ENCODE measurements at places on chromosomes 4 and X.

DNA sequence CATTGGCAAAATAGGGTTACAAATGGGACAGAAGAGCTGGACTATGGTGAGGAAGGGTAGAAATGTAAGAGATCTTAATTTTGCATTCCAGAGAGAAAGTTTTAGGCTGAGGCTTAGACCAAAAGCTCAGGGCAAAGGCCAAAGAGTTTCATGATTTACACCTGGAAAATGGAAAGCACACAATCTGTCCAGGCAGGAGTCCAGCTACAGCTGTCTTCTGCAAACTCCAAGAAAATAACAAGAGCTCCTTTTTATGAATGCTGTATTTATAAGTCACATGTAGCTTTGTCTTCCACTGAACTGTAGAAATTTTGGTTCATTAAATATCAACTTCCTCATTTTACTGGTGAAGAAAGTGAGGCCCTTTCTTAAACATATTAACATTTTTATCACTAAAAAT, 288.0 kb upstream of the ATOH1 start:
- no peak for DNase-seq

- no peak for DNase-seq
Observed at GRCh38 chrX:31508338-31508737, 436.5 kb upstream of the FTHL17 start.

DNA sequence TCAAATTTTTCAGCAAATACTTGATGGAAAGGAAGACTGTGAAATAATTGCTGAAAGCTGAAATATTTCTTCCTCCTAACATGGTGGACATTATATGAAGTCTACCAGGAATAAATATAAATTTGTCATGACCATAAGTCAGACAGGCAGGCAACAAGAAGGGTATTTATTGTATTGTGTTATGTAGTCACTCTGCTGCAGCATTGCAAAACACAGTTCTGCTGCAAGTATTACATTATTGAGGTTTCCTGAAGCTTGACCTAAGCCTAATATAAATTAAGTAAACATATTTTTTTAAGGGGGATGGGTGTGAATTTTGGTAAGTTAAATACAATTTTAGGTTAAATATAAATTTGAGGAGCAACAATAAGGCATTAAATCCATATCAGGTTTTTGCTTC, 60.2 kb upstream of the MAOA start:
- no peak for DNase-seq

DNA sequence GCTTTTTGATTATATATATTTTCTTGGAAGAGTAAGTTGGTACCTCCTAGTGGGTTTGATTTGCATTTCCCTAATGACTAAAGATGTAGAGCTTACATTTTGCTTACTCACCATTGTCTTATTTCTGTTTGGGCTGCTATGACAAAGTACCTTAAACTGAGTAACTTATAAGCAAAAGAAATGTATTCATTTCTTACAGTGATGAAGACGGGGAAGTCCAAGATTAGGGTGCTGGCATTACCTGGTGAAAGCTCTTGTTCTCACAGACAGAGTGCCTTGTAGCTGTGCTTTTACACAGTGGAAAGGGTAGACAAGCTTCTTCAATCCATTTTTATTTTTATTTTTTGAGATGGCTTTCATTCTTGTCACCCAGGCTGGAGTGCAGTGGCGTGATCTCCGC, 229.2 kb upstream of the AGA start:
- no peak for DNase-seq

GRCh38 chr4:110108422-110108821, 90.0 kb downstream of the ELOVL6 start:
- no peak for DNase-seq

GRCh38 chr4:172287117-172287516, 473.9 kb downstream of the GALNTL6 start:
- no peak for DNase-seq

DNA sequence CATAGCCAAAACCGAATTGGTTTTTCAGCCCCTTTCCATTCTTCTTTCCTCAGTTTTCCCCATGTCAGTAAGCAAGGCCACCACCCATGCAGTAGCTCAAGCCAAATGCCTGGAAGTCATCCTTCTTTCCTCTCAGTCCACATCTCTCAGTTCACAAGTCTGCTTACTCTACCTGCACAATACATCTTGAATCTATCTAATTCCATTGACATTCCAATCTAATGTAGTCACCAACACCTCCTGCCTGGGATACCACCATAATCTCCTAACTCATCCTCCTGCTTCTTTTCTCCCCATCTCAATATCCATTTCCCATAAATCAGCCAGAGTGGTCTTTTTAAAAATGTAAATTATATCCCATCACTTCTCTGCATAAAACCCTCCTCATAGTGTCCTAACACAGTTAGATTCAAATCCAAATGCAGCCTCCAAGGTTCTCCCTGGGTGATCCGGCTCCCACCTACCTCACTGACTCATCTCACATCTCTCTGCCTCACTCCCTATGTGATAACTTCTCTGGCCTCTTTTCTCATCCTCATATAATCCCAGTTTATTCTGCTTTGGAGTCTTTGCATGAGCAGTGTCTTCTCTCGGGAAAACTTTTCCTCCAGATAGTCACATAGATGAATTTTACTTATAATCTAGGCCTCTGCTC, 26.9 kb downstream of the KCNIP4 start:
- DNase-seq, result no peak

GRCh38 chrX:29215251-29215650, 628.0 kb downstream of the IL1RAPL1 start:
- DNase-seq, result no peak

DNA sequence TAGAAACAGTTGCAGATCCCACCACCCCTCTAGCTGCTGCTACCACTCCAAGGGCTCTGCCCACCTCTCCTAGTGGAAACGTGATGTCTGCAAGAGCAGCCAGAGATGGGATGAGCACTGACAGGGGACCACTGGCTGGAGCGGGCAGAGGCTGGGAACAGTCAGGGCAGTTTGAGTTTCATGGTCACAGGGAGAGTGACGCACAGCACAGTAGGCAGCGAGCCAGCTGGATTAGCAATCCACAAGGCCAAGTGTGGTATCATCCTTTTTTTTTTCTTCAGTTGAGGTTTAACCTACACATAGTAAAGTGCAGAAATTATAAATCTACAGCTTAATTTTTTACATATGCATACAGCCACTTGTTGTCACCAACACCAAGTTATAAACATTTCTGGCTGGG, 6.4 kb upstream of the SCML2 start:
- no peak for DNase-seq

GRCh38 chr4:144174401-144175067, 34.0 kb upstream of the GYPA start:
- DNase-seq, result peak; percentile 6

DNA sequence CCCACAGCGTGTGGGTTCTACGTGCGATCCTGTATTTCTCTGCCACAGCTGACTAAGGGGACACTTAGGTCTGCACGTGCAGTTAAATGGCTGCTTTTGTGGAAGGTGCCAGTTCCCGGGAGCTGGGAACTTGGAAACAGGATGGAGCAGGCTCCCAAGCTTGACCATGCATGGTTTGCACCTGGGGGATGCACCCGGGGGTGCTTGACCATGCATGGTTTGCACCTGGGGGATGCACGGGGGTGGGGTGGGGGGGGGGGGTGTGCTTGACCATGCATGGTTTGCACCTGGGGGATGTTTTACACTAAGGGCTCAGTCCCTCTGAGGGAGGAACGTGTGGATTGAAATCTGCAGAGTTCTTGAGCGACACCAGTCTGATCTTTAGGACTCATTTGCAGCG, 5.7 kb downstream of the WFS1 start:
- DNase-seq, result no peak

DNA sequence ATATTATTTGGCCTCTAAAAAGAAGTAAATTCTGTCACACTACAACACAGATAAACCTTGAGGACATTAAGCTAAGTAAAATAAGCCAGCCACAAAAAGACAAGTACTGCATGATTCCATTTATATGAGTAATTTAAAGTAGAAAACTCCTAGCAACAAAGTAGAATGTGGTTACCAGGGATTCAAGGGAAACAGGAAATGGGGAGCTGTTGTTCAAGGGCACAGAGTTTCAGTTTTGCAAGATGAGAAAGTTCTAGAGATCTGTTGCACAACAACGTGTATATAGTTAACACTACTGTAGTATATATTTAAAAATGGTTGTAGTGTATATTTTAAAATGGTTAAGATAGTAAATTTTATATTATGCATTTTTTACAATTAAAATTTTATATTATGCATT, 25.4 kb downstream of the SEC31A start:
- peak; percentile 13 for DNase-seq

DNA sequence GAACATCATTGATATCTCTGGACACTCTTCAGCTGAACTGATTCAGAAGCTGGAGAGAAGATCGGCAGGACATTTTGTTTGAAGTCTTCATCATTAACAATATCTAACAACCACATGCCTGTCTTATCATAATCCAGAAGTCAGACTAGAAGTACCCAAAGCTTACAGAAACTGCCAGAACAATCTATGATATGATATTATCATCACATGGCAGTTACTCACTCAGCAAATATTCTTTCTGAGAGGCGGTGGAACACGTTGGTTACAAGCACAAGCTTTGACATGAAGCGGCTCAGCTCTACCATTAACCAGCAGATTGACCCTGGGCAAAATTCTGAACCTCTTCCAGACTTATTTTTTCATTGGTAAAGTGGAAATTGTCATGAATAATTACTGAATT, 69.4 kb upstream of the KIT start:
- no peak for DNase-seq

DNA sequence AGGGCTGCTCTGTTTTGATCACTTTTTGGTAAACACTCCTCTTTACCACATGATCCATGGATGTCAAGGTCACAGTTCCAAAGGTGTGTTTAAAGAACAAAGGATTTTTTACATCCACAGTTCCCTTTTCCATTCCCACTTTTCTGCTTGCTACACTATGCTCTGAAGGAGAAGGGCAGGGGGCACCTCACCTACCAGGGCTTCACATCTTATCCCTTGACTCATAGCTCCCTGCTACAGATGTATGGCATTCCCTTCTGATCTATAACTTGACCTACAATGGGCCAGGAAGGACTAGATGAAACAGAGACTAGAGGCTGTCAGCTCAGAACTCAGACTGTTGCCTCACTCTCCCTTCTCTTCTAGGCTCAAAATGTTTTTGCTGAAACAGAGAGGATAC, 233.1 kb upstream of the RPS6KA3 start:
- DNase-seq, result no peak

GRCh38 chr4:112819729-112820128, 182.8 kb downstream of the LARP7 start:
- DNase-seq, result no peak

DNA sequence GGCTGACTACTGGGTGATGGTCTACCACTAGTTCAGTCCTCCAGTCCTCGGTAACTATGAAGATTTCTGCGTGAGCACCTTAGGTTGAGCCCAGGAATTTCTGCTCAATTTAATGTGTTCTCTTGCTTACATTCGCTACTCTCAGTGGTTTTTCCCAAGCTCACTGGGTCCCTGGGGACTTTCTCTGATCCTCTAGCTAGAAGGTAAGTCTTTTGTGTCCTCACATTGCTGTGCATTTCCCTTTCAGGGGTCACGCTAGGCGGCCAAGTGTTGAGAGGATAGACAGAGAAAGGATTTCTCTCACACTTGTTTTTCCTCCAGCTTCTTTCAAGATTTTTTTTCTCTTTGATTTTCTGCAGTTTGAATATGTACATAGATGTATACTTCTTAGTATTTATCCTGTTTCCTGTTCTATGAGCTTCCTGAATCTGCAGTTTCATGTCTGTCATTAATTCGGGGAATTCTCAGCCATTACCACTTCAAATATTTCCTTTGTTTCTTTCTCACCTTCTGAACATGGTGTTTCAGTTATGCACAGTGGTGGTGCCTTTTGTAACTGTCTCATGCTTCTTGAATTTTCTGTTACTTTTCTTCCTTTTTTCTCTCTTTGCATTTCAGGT, 17.5 kb downstream of the MAGEA9 start:
- DNase-seq, result no peak

DNA sequence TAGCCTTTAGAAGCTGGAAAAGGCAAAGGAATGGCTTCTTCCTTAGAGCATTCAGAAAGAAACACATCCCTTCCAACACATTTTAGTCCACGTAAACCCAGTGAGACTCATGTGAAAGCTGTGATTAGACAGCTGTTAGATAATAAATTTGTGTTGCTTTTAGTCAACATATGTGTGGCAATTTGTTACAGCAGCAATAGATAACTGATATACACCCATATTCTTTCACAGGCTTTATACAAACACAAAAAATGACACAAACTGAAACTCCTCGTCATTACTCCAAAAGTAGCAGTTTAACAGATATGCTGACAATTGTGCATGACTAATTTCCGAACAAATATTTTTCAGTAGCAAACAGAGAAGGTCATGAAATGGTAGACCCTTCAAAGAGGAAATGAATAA, 65.3 kb downstream of the ANTXR2 start:
- no peak for DNase-seq

- peak; percentile 56 for DNase-seq
Observed at GRCh38 chr4:148445071-148445859, 3.1 kb upstream of the NR3C2 start.

DNA sequence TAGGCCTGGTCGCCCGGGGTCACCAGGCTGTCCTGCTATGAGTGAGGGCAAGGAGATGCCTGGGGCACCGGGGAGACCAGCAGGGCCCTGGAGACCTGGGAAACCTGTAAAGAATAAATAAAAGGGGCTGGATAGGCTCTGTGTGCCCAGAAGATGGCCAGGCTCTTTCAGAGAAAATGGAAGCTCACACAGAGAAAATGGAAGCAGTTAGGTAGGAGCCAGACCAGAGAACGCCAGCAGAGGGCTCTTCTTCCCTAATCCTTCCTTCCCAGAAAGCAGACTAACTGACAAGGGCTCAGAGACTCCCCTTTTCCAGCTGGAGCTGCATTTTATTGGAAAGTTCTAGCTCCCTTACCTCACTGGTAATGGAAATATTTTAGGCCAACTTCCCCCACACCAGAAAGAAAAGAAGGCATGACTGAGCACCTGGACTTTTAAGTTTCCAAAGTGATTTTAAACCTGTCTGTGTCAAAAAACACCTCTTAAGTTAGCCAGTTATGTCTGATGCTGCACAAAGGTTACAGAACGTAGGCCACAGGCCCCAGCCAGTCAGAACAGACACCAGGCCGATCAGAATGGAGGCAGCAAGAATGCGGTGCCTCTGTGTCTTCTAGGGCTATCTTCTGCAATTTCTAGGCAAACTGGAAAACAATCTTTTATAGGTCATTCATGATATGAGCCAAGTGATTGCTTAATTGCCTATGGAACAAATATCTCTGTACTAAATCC, 74.0 kb downstream of the ATG4A start:
- no peak for DNase-seq

DNA sequence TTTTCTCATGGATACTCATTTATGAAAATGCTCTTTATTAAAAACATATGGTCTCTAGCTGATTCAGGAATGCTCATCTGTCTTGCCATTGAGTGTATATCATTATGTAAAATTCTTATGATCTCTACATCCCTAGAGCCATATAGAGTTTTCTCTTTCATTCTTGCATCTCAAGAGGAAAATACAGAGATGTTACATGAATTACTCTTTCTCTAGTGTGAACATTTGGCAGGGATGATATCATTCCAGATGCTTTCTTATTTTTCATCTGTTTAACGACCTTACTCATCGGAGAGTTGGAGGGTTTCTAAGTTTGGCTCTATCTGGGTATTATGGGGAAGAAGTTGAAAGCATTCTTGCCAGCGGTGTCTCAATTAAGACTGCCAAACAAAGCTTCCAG, 202.9 kb upstream of the SLC7A11 start:
- no peak for DNase-seq
